ENCODE measurements at places on chromosomes 16 and 17.

- no peak for DNase-seq
Measured at GRCh38 chr16:77767211-77767610, 21.2 kb upstream of the VAT1L start.

- DNase-seq: no peak
Measured at GRCh38 chr17:48561884-48562810, 16.0 kb downstream of the HOXB4 start.

- no peak for DNase-seq
Measured at GRCh38 chr17:41322903-41323895, 7.7 kb upstream of the KRTAP17-1 start.

DNA sequence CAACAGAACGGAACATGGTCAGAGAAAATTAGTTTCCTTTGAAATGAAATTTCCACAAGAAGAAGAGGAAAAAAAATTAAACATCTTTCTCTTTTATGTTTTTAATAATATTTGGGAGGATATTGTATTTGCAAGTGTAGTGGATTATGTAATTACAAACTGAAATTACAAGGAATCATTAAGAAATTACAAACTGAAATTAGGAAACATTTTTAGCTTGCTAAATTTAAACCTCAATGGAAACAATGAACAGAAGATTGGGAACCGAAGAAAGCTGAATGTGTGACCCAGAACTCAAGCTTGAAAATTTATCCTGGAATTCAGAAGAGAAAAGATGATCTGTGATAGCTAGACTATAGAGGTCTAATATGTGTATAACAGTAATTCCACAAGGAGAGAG lies 4.4 kb upstream of the PIK3R5 start:
- DNase-seq: no peak

GRCh38 chr16:49461517-49461951 lies 87.9 kb downstream of the C16orf78 start:
- DNase-seq: no peak

GRCh38 chr17:50356892-50357510 lies 11.1 kb downstream of the XYLT2 start:
- no peak for DNase-seq

DNA sequence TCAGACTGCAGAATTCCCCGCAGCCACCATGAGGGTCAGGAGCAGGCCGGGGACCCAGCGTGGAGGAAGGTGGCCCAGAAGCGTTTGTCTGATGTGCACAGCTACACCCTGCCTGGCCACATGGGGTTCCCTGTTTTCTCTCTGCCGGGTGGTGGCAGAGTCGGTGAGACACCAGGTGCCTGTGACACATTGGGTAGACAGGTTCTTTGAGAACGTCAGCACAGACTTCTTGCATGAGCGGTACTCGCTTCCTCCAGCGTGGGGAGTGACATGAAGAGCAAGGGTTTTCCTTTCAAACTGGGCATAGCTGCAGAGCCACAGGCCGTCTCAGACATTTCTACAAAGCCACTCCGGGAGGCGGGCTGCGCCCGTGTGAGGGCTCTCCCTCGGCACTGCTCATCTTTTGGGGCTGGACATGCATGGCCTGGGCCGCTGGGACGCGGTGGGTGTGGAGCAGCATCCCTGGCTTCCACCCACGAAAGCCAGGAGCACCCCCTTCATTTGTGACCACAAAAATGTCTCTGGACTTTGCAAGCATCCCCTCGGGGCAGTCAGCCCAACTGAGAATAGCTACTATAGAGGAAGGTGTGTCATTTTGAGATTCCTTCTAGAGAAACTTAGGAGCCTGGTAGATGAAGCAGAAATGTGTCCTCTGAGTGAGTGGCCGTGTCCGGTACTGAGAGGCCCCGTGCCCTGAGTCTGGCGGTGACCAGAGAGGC lies 26.0 kb downstream of the NME3 start:
- no peak for DNase-seq

DNA sequence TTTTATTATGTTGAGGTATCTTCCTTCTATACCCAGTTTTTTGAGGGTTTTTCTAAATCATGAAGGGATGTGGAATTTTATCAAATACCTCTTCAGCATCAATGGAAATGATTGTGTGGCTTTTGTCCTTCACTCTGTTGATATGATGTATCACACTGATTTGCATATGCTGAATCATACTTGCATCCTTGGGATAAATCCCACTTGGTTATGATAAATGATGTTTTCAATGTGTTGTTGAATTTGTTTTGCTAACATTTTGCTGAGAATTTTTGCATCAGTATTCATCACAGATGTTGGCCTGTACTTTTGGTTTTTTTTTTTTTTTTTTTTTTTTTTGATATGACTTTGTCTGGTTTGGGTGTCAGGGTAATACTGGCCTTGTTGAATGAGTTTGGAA lies 23.1 kb downstream of the CD300LB start:
- DNase-seq: no peak

GRCh38 chr17:80791758-80792284 lies 199.8 kb upstream of the CHMP6 start:
- DNase-seq: peak; percentile 66

GRCh38 chr16:87297918-87298631 lies 19.1 kb downstream of the C16orf95 start:
- peak; percentile 26 for DNase-seq

DNA sequence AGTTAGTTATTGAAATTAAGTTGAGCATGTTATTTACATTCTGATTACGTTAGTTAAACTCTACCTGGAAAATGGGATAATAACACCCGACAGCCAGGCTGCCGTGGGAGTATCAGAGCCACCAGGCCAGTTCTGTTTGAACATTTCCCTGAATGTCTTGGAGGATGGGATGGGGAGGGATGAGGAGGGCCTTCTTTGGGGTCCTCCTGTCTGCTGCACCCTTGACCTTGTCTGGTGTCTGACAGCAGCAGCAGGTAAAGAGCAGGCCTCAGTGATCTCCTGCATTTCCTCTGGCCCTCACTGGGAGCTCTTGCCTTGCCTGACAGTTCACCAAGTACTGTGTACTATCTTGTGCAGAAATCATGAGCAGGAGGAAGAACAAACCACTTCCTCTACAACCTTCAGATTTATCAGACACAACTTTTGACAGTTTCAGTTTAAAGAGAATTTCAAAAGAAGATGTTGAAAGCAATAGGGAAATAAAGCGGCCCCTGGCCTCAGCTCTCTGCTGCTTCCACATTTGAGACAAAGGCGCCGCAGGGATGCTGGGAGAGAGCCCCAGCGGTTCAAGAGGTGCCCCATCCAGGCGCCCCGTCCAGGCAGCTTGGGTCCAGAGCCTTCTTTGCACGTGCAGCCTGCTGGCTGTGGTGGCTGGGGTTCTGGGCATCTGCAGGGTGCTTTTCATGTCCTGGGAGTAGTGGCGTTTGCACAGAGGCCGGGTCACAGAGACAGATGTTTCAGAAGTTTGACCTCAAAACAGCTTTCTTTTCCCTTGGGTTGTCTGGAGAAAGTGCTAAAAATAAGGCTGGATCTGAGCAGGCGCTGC lies 25.3 kb downstream of the CMIP start:
- DNase-seq: peak; percentile 74

- DNase-seq: no peak
Measured at GRCh38 chr17:73323409-73324159, 11.8 kb upstream of the CDC42EP4 start.

DNA sequence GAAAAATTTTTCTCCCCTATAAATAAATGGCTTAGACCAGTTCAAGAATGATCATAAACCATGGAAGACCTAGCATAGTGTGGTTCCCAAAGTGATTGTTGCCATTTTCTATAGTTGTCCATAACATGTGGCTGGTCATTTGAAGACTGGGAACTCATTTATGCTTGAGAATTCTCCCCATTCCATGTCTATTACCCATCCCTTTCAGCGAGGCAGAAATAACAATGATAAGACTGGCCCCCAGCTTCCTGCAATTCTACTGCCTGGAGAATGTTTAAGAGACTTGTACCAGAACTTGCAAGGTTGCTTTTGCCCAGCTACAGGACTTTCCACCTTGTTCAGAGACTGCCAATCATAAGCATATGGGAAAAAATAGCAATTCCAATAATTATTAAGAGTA lies 146.5 kb upstream of the CDH11 start:
- DNase-seq: no peak

- DNase-seq: no peak
Measured at GRCh38 chr17:69972251-69972650, 102.8 kb upstream of the KCNJ16 start.

DNA sequence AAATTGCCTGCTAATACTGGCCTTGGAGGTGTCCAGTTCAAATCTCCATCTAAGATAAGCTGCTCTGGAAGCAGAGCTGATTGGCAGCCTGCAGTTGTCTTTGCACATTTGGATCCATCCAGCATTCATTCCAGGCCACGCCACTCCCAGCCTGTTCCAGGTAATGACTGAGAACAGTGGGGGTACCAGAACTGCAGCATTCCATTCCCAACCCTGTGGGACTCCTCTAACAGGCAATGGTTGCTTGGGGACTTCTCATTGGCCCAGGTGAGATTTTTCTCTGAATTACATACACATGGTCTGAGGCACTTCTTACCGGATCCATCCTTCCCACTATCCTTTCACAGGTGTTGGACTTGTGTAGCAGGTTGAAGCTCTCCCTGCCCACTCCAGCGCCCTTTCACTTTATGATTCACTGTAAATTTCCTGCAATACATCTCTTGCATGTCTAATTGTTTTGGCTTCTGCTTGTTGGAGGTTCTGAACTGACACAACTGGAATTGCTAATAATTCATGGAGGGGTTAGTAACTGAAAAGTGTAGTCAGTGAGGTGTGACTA lies 206.1 kb upstream of the ZFHX3 start:
- DNase-seq: no peak

GRCh38 chr17:3536716-3537115 lies 20.9 kb downstream of the TRPV3 start:
- DNase-seq: no peak

- no peak for DNase-seq
Measured at GRCh38 chr17:80694992-80695912, 150.6 kb downstream of the RPTOR start.

DNA sequence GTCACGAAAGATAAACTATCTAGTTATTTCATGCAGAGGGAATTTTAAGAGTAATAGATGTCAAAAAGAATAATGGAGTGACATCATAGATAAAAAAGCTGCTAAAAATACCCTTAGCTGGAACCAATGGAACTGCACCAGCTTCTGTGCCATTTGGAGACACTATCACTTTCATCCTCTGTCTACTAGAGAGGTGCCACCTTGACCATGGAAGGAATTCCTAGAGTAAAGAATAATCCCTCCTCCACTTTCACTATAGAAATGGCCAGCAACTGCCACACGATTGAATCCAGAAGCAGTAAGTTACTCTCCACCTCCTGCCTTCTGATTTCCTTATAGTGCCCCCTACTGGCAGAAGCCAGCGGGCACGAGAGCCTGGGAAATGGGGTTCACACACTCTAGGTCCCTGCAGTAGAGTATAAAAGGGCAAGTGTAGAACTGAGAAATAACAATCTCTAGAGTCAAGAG lies 2.8 kb upstream of the ALDH3A2 start:
- DNase-seq: peak; percentile 60

- DNase-seq: no peak
Measured at GRCh38 chr17:28733346-28733745, 4.8 kb downstream of the NEK8 start.

- DNase-seq: no peak
Measured at GRCh38 chr17:80116276-80116920, 15.0 kb downstream of the GAA start.

DNA sequence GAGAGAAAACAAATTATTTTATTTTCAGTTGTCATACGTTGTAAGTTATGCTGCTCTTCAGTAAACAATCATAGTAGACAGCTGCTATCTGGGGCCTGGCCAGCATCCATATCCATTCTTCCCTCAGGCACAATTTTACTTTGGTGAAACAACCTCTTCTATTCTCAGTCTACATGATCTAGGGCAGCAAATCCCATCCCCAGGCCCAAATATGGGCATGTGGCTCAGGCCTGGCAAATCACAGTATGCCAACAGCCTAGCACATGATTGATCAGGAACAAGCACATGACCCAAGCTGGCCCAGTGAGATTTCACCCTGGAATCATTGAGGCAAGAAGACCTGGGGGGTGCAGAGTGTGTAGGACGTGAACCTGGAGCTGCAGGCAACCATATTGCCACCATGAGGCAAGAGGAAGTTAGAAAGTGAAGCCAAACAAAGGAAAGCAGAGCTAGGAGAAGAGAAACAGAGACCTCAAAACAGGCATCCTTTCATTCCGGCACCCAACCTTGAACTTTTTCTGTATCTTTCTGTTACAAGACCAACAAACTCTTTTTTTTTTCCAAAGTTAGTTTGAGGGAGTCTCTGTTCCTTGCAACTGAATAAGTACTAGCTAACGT lies 10.3 kb upstream of the ABCC12 start:
- no peak for DNase-seq

DNA sequence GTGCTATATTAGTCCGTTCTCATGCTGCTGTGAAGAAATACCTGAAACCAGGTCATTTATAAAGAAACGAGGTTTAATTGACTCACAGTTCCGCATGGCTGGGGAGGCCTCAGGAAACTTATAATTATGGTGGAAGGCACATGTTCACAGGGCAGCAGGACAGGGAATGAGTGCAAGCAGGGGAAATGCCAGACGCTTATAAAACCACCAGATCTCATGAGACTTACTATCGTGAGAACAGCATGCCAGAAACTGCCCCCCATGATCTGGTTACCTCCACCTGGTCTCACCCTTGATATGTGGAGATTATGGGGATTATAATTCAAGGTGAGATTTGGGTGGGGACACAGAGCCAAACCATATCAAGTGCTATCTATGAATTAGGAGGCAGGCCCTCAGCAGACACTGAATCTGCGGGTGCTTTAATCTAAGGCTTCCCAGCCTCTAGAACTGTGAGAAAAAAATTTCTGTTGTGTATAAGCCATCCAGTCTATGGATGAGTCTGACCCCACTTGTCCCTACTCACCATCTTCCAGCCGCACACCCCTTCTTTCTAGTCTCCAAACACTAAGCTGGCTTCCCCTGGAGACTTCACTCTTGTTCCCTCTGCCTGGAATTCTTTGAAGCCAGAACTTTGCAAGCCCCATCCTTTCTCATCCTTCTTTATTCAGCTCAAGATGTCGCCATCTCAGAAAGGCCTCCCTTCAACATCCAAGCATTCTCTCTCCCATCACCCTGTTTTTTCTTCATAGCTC lies 772 bp upstream of the NUP93 start:
- DNase-seq: no peak

- DNase-seq: no peak
Measured at GRCh38 chr16:50254072-50254471, 12.3 kb upstream of the ADCY7 start.

- DNase-seq: no peak
Measured at GRCh38 chr16:24114876-24115275, 141.3 kb upstream of the CACNG3 start.

DNA sequence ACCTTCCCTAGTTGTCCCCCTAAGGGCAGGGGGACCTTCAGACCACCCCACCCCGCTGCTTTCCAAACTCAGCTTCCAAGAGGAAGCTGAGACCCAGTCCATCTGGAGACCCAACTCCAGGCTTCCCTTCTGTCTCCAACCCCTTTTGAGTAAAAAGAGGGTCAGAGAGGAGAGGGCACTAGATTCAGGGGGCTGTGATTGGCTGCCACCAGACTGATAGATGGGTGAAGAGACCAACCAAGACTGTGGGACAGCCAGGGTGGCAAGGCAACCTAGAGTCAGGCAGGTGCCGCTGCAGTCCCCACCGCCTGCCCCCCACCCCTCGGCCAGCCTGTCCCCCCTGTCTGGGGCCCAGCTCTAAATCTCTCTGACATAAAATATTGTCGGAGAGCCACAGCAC lies 92.5 kb downstream of the SDK2 start:
- no peak for DNase-seq

All from CD4-positive, alpha-beta T cell treated with Interleukin-4 for 4 hours (primary cell).